ENCODE measurements at places on chromosomes 12 and 14.

GRCh38 chr14:77053046-77053841 is 24.7 kb upstream of the IRF2BPL start:
- DNase-seq: no peak
- H3K27me3 ChIP-seq: no peaks in the 10 kb centered on the region
- no peak overlapping the region for H3K4me3 ChIP-seq
- peak overlapping the region; percentile 65 for H3K27ac ChIP-seq
- H3K36me3 ChIP-seq: no peaks in the 10 kb centered on the region

DNA sequence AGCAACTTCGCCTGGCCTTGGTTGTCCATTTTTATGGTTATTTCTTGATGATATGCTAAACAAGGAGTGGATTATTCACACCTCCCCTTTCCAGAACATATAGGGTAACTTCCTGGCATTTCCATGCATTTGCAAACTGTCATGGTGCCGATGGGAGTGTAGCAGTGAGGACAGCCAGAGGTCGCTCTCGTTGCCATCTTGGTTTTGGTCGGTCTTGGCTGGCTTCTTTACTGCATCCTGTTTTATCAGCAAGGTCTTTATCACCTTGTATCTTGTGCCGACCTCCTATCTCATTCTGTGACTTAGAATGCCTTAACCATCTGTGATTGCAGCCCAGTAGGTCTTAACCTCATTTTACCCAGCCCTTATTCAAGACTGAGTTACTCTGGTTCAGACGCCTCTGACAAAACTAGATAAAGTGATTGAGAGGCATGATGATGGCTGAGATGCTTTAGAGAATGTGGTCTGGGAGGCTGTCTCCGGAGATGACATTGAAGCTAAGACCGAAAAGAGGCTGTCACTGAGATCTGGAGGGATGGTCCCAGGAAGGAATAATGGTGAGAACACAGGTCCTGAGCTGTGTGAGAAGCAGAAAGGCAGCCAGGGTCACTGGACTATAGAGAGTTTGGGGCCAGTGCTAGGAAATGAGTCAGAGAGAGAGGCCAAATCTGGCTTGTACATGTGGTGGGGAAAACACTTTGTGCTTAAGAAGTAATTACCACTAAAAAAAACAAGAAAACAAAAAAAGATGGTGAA is 2.9 kb downstream of the GLT1D1 start:
- no peaks in the 10 kb centered on the region for H3K4me1 ChIP-seq
- DNase-seq: no peak
- H3K4me3 ChIP-seq: no peak overlapping the region
- H3K27me3 ChIP-seq: no peaks in the 10 kb centered on the region
- no peak overlapping the region for H3K27ac ChIP-seq

- no peaks in the 10 kb centered on the region for H3K27me3 ChIP-seq
- no peak overlapping the region for H3K4me3 ChIP-seq
- DNase-seq: no peak
- no peak overlapping the region for H3K27ac ChIP-seq
- no peaks in the 10 kb centered on the region for H3K4me1 ChIP-seq
These were observed 1.3 kb downstream of the CLEC9A start for GRCh38 chr12:10031771-10032175.

- no peak overlapping the region for H3K27ac ChIP-seq
- H3K4me1 ChIP-seq: peaks cover 12% of the 10 kb centered on the region
- no peaks in the 10 kb centered on the region for H3K36me3 ChIP-seq
- H3K4me3 ChIP-seq: no peak overlapping the region
These were observed 58.4 kb downstream of the SLC25A47 start for GRCh38 chr14:100381395-100382105.

- peaks cover 46% of the 10 kb centered on the region for H3K4me1 ChIP-seq
- peak overlapping the region; percentile 79 for H3K4me3 ChIP-seq
- H3K27me3 ChIP-seq: no peaks in the 10 kb centered on the region
- no peaks in the 10 kb centered on the region for H3K36me3 ChIP-seq
These were observed 1.4 kb downstream of the WSB2 start for GRCh38 chr12:118059341-118060191.

DNA sequence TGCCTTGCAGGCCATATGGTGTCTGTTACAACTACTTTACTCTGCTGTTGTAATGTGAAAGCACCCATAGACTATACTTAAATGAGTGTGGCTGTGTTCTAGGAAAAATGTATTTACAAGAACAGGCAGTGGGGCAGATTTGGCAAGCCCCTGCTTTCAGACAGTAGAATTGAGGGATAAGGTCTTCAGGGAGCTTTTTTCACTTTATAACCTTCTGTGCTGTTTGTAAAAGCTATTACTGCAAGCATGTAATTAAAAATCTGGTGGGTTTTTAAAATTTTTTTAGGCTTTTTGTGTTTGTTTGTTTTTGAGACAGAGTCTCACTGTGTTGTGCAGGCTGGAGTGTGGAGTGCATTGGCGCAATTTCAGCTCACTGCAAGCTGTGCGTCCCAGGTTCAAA is 73.9 kb downstream of the VEZT start:
- H3K4me1 ChIP-seq: peaks cover 5% of the 10 kb centered on the region
- H3K36me3 ChIP-seq: peaks cover 13% of the 10 kb centered on the region
- H3K27ac ChIP-seq: no peak overlapping the region
- H3K27me3 ChIP-seq: no peaks in the 10 kb centered on the region
- no peak overlapping the region for H3K4me3 ChIP-seq

DNA sequence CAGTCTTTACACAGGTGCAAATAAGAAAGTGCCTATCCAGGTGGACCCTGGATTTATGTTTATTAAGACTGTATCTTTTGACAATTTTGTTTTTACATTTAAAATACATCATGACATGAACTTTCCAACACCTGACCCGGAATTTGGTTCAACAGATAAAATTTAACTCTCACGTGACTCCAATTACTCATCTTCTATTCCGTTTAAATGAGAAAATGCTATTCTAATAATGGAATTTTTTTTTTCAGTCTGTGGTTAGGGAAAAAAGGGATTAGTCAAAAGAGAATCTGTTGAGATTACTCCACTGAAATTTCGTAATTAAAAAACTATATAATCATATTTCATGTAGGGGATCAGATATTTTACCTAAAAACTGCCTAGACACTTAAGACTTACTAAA is 11.1 kb downstream of the VPS37B start:
- H3K27ac ChIP-seq: no peak overlapping the region
- no peak overlapping the region for H3K4me3 ChIP-seq
- H3K4me1 ChIP-seq: peaks cover 81% of the 10 kb centered on the region
- no peaks in the 10 kb centered on the region for H3K36me3 ChIP-seq
- H3K27me3 ChIP-seq: no peaks in the 10 kb centered on the region

DNA sequence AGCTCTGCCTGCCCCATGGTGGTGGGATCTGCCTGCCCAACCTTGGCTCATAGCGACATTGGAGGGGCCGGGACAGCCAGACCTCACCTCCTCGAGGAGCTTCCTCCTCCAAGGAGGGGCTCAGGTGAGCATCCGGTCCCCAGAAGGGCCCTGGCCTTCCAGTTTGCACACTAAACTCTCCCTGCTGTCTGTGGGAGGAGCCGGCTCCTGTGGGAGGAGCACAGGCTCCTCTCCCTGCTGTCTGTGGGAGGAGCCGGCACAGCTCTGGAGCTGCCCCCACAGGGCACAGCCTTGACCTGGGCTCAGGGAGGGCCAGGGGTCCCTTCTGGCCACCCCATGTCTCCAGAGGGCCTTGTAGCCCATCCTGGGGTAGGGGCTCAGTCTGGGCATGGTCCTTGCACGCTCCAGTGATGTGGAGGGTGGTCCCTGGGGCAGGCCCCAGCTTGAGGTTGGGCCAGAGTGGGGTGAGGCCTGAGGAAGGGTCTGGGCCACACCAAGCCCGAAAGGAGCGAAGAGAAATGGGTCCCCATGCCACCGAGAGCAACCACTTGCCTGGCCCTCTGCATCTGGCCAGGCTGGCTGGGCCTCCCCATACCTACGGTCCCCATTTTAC is 147.5 kb upstream of the C14orf180 start:
- H3K4me1 ChIP-seq: peaks cover 9% of the 10 kb centered on the region
- H3K27ac ChIP-seq: no peak overlapping the region
- DNase-seq: peak; percentile 70
- H3K36me3 ChIP-seq: no peaks in the 10 kb centered on the region
- H3K4me3 ChIP-seq: no peak overlapping the region
- no peaks in the 10 kb centered on the region for H3K27me3 ChIP-seq

DNA sequence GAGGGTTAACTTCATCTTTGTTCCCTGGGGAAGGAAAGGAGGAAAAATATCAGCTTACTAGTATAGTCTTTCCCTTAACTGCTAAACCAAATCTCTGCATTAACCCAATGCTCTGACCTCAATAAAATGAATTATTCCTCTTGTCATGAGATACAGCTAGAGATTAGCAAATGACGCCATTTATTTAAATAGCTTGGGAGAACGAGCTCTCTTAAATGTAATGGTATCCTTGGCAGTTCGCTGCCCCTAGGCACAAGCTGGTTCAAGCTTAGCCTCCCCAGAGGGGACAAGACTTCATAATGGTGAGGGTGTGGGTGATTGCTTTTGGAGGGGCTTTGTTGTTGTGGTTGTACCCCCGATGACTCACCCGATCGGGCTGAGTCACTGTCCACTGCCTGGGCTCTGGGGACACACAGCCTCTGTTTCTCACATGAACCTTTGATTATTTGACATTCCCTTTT is 19.6 kb downstream of the FNTB start:
- no peaks in the 10 kb centered on the region for H3K4me1 ChIP-seq
- H3K27ac ChIP-seq: no peak overlapping the region
- no peaks in the 10 kb centered on the region for H3K27me3 ChIP-seq
- no peak overlapping the region for H3K4me3 ChIP-seq

DNA sequence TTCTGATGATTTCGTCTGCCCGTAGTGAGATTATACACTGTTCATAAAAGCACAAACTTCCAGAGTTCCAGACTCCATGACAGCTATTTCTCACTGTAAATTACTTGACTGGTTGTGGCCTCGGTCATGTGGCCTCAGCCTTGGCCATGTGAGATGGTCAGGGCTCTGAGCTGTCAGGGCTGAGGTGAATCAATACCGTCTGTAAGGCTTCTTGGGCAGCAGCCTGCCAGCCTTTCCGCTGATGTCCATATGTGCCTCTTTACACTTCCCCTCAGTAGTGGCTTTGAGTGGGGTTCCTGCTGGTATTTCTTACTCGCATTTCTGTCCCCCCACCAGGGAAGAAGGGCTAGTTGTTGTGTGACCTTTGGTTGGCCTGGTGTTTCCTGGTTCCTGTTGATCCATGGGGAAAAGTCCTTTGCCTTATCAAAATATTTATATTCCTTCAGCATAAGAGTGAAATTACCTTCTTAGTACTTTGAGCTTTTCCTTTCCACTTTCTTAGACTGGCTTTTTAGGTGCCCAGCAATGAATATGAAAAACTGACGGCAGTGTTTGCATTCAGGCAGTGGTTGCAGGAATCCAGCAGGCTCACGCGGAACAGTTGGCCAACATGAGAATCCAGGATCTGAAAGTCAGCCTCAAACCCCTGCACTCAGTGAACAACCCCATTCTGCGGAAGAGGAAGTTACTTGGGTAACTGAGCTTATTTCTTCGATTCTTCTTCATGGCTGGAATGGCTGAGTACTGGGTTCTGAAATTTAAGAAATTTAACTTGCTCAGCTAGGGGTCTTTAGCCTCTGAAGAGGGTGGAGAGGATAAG is 46.1 kb downstream of the MAPKAPK5 start:
- H3K27ac ChIP-seq: no peak overlapping the region
- no peak overlapping the region for H3K4me3 ChIP-seq
- no peaks in the 10 kb centered on the region for H3K4me1 ChIP-seq
- H3K36me3 ChIP-seq: peaks cover 83% of the 10 kb centered on the region
- no peak for DNase-seq

GRCh38 chr14:96705422-96706092 is 91.6 kb upstream of the VRK1 start:
- no peak for DNase-seq
- H3K4me1 ChIP-seq: no peaks in the 10 kb centered on the region
- H3K4me3 ChIP-seq: no peak overlapping the region
- no peaks in the 10 kb centered on the region for H3K36me3 ChIP-seq

DNA sequence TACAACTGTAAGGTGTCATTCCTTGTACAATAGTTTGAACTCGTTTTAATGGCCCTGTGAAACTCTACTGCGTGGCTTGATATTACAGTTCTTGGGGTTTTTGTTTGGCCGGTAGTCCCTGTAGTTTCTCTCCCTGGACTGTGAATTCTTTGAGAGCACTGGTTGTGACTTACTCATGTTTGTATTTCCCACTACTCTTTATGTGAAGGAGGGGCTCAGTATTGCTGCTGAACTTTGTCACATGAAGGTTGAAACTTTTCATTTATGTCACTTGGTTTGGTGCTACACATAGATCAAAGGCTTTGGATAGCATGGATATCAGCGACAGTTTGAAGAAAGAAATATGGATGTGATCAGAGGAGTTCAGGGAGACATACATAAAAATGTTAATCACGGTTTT is 1.5 kb upstream of the POU6F1 start:
- H3K36me3 ChIP-seq: no peaks in the 10 kb centered on the region
- peak overlapping the region; percentile 96 for H3K27ac ChIP-seq
- peak overlapping the region; percentile 89 for H3K4me3 ChIP-seq
- H3K4me1 ChIP-seq: peaks cover 13% of the 10 kb centered on the region
- no peaks in the 10 kb centered on the region for H3K27me3 ChIP-seq

- H3K36me3 ChIP-seq: no peaks in the 10 kb centered on the region
- no peak for DNase-seq
- H3K27me3 ChIP-seq: no peaks in the 10 kb centered on the region
- H3K27ac ChIP-seq: peak overlapping the region; percentile 45
- H3K4me3 ChIP-seq: no peak overlapping the region
- peaks cover 30% of the 10 kb centered on the region for H3K4me1 ChIP-seq
These were observed 41.3 kb downstream of the SSH1 start for GRCh38 chr12:108815875-108816594.

DNA sequence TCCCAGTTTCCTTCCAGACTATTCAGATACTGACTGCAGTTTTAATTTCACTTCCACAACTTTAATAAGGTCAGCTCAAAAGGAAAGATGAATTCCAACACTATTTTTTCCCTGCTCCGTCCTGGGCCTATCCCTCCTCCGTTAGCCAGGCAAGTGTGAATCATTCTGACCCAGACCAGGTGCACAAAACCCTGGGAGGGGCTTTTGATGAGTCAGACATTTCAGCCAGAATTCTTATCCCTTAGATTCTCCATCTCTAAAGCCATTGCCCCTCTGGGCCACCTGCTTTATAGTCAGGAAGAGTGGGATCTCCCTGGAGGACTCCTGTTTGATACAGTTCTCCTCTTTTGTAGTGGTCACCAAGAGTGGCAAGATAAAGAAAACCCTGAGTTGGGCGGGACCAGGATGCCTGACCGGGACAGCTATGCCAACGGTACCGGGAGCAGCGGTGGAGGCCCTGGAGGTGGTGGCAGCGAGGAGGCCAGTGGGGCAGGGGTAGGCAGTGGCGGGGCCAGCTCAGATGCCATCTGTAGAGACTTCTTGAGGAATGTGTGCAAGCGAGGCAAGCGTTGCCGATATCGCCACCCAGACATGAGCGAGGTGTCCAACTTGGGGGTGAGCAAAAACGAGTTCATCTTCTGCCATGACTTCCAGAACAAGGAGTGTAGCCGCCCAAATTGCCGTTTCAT is 2.2 kb downstream of the ZC3H10 start:
- no peak for DNase-seq
- H3K27me3 ChIP-seq: no peaks in the 10 kb centered on the region
- peak overlapping the region; percentile 95 for H3K27ac ChIP-seq
- H3K36me3 ChIP-seq: no peaks in the 10 kb centered on the region
- peaks cover 15% of the 10 kb centered on the region for H3K4me1 ChIP-seq

DNA sequence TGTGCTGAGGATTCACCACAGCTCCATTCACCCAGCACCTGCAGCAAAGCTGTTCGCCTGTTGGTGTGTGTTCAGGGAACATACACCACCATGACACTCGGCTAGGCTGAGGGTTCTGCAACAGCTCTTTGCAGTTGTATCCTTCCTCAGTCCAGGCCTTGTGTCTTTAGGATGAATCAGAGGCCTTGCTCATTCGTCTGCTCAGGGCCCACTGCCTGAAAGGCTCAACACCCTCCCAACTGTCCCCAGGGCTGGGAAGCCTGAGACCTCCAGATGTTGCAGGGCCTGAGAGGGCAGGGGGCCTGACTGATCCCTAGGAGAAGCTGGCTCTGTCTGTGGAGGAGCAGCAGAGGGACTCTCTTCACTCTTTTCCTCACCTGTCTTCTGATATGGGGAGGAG is 11.2 kb downstream of the ZDHHC22 start:
- H3K27me3 ChIP-seq: no peaks in the 10 kb centered on the region
- H3K4me3 ChIP-seq: no peak overlapping the region
